ENCODE measurements at places on chromosomes 1 and 21.

DNA sequence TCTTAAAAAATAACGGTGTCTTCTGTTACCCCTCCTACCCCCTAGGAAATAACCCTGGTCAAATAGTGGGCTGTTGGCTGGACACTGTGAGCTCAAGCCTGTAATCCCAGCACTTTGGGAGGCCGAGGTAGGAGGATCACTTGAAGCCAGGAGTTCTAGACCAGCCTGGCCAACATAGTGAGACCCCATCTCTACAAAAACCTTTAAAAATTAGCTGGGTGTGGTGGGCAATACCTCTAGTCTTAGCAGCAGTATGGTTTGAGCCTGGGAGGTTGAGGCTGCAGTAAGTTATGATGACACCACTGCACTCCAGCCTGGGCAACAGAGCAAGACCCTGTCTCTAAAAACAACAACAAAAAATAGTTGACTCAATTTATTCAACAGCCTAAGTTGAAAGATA lies 453.7 kb downstream of the SIPA1L2 start:
- no peak for DNase-seq

GRCh38 chr1:56586502-56586901 lies 7.1 kb upstream of the PLPP3 start:
- no peak for DNase-seq

GRCh38 chr1:160522622-160523345 lies at the start of gene SLAMF6:
SLAMF6 (minus strand) TSS chr1:160523255; CDS start chr1:160523192, 63 bp downstream.
- no peak for DNase-seq

DNA sequence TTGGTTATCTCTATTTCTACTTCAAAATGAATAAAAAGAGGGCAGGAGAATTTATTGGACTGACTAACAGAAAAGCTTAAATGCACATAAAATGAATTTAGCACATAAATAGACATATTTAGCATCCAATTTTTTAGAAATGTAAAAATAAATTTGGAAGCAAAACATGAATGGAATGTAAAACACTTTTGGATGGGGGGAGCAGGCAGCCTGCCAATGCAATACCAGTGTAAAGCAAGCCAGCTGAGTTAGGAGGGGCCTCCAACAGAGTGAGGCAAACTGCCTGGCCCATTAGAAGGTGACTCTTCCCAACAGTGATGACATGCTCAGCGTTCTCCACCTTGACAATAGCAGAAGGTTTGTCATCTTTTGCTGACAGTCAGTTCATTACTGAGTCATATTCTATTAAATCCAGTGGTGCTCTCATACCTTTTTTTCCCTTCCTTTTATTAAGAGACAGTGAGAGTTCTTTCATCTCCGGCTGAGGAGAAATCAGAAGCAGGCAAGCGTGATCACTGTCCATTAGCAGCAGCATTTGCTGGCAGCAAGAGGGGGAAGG lies 19.5 kb upstream of the EXO1 start:
- DNase-seq: no peak

DNA sequence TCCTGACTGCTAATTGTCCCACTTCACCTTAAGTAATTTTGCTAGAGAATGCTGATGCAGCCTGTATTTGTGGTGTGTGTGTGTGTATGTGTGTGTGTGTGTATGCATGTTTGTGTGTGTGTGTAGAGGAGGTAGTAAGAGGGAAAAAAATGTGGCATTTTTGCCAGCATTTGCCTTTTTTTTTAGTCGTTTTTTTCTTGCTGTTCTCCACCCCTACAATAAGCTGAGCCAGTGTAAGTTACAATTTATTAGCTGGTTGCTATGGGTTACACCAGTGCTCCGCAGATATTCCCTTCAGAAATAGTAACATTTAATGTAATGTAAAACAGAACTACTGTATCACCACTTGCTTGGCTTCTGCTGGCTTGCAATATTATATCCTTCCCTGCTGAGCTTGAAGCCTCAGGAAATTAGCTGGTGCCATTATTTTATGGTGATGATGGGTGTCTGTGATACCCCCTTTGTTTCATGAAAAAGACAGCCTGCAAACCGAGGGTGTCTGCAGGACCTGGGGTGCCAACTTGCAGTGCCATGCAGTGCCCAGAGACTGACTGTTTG lies 23.4 kb upstream of the IGSF3 start:
- no peak for DNase-seq

- DNase-seq: no peak
Measured at GRCh38 chr1:113808450-113809195, 3.7 kb downstream of the RSBN1 start.

GRCh38 chr1:214588963-214589597 lies 13.9 kb upstream of the CENPF start:
- no peak for DNase-seq

- no peak for DNase-seq
Measured at GRCh38 chr1:47769295-47769694, 227.9 kb downstream of the TRABD2B start.

DNA sequence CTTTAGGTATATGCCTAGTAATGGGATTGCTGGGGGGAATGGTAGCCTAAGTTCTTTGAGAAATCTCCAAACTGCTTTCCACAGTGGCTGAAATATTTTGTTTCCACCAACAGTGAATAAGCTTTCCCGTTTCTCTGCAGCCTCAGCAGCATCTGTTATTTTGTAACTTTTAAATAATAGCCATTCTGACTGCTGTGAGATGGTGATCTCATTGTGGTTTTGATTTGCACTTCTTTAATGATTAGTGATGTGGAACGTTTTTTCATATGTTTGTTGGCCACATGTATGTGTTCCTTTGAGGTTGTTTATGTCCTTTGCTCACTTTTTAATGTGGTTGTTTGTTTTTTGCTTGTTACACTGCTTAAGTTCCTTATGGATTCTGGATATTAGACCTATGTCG lies 237.4 kb downstream of the CENPF start:
- DNase-seq: no peak

Data from NCI-H2029 treated with DMSO at 0.1 percent for 48 hours (cell line).